Activated CD4-positive, CD25-positive, alpha-beta regulatory T cell (primary cell): ENCODE measurements at places on chromosomes 6 and 20.

GRCh38 chr6:8825726-8826125 is 390.4 kb upstream of the SLC35B3 start:
- no peak for DNase-seq

- no peak for DNase-seq
Measured at GRCh38 chr20:51444922-51445438, 97.5 kb downstream of the NFATC2 start.

DNA sequence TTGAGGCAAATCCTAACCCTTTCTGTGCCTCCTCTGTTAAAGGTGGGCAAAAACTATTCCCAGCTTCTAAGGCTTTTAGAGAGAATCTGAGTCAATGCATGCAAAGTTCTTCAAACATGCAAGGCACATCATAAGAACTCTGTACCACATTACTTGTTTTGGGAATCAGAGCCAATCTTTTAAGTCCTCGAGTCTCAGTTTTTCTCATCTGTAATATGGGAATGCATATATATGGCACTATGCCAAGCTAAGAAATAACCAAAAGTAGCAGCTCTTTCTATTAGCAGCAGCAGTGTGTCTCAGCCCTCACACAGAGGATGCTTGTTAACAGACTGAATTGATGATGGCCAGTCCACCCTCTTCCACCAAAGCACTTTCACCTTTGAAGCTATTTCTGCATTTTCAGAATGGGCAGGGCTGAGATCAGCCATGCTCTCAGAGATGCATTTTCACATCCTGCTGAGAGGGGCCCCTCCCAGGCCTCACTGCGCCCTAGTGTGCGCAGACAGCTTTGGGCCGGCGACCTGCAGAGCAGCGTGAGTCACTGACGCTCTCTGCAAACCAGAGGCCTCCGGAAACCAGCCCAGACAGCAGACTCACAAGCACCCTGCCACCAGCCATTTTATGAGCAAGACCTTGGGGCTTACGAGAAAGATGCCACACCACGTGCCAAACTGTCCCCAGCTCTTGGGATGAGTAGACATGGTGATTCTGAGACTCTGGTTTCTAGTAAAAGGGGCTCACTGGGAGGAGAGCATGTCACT is 138.0 kb downstream of the NFATC2 start:
- DNase-seq, result peak; percentile 71

DNA sequence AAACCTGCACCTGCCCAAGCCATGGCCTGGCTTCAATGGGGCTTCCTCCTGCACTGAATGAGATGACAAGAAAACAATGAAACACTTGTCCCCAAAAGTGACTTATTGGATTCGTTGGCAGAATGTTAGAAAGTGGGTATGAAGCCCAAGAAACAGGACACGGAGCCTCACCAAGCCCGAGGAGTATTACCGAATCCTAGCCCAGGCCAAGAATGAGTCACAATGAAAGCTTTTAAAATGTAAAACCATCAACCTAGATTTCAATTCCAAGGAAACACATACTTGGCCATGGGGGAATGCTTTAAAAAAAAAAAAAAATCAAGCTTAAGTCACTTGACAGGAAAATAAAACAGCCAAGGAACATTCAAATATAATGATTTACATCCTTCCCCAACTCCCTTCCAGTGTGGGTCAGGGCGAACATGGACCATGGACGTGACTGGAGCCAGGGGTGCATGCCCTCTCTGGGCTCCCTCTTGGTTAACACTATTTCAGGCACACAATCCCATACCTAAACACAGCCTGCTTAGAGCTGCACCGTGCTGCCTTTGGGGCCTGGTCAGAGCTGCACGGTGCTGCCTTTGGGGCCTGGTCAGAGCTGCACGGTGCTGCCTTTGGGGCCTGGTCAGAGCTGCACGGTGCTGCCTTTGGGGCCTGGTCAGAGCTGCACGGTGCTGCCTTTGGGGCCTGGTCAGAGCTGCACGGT is 3.1 kb upstream of the STX16 start:
- no peak for DNase-seq

DNA sequence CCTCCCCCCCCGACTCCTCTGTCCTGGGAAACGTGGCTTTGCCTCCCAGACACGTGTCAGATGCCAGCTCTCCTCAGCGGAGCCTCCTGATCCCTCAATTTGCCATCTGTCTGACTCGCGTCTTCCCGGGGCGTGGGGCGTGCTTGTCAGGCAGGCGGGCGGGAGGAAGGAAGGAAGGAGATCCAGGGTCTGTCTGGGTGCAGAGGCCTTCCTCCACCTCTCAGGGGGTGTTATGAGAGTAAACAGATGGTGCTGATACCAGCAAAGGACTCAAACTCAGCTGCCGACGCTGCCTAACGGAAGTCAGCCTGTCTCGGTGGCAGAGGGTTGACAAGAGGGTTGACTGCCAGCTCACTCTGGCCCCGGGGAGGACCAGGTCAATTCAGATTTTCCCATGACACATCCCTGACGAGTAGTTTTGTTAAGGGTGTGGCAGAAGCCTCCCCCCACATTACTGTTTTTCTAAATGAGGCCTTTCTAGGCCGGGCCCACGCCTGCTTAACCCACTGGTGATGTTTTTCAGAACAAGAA is 17.0 kb downstream of the UQCC2 start:
- no peak for DNase-seq

DNA sequence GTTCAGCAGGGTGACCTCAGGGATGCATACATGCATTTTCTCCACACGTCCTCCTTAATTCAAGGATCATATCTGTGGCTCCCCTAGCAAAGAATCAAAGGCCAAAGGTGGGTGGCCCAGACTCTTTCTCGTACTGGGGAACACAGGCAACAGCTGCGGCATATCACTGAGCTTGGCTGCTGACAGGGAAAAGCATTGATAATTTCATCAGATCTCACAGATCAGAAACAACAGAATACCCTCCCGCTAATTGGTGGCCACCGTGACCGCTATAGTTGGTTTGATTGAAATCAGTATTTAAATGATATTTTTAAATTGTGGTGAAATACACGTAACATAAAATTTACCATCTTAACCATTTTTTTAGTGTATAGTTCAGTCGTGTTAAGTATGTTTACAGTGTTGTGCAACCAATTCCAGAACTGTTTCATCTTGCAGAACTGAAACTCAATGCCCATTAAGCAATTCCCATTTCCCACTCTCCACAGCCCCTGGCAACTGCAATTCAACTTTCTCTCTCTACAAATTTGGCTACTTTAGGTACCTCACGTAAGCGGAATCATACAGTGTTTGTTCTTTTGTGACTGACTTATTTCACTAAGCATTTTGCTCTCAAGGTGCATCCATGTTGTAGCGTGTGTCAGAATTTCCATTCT is 74.7 kb upstream of the TMEM170B start:
- DNase-seq, result no peak

GRCh38 chr6:157821342-157822033 is 1.6 kb upstream of the SNX9 start:
- no peak for DNase-seq

GRCh38 chr6:146422789-146423375 is 120.8 kb upstream of the RAB32 start:
- no peak for DNase-seq

DNA sequence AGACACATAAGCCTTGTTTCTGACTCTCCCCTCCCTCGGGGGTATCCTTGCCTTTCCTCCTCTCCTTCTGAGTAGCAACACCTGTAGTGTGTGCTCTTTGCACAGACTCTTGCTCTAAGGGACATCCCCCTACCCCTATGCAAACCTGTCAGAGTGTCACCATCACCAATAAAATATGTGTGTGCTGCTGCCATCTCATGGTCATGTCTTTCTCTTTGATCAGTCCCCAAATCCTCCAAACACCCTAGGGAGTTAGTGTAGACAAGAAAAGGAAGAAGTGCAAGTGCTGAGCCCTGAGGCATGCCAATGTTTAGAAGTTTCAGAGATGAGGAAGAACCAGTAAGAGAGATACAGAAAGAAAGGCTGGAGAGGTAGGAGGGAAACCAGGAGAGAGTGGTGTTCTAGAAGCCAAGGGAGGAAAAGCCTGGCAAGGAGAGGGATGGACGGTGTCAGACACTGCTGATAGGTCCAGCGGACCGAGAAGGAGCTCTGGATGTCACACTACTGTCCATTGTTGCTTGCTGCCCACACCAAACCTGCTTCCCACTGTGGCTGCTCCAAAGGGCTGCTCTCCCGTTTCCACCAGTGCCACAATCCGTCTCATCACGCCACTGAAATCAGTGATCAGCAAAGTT is 16.4 kb downstream of the TRMT6 start:
- no peak for DNase-seq

DNA sequence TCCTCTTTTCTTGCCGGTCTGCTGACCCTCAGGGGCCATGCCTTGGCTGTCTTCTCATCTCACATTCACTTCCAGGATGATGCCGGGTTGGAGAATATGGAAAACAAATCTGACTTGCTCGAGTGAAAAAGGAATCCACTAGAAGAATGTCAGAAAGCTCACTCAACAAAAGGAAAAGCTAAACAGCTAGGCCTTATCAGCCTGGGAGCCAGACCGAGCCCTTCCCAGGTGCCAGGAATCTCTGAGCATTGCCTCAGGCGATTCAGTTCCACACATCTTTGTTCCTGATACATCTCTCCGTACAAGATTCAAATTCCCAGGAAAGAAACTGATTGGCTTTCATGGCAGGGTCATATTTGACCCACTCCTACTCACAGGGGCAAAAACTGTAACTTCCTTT is 9.2 kb upstream of the OSER1 start:
- DNase-seq, result no peak

- DNase-seq, result no peak
Measured at GRCh38 chr6:25388776-25389175, 109.6 kb downstream of the CARMIL1 start.

DNA sequence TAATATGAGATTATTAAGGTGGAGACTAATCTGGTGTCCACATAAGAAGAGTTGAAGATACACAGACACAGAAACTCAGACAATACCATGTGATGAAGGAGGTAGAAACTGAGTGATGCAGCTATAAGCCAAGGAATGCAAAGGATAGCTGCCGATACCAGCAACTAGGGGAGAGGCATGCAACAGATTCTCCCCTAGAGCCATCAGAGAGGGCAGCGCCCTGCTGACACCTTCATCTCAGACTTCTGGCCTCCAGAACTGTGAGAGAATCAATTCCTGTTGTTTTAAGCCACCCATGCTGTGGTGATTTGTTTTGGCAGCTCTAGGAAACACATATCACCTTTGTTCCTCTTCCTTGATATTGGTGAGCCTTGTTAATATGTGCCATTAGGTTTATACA is 41.5 kb downstream of the STXBP5 start:
- DNase-seq, result no peak

DNA sequence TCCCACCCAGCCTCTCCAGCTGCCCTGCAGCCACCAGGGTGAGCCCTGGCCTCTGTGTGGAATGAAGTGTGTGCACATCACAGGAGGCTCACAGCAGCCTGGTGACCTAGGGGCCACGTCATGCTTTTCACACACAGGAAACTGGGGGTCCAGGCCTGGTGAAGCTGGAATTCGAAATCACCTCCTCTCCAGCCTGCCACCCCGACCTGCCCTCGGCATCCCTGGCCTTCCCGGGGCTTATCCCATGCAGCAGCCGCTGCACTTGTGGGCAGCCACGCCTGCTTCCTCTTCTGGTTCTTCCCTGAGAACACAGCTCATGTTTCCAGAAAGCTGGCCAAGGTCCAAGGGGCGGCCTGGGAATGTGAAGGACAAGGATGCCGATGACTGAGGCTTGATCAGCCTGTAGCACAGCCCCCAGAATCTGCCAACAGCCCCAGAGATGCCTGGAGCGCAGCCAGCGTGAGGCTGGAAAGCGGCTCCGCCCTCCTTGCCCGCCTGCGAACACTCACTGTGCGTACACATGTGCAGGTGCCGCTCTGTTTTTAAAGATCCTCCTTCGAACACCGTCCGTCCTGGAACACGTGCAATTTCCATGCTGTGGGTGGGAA is 4.2 kb upstream of the NTSR1 start:
- DNase-seq, result no peak

GRCh38 chr6:136095986-136096385 is 154.1 kb downstream of the MTFR2 start:
- no peak for DNase-seq

DNA sequence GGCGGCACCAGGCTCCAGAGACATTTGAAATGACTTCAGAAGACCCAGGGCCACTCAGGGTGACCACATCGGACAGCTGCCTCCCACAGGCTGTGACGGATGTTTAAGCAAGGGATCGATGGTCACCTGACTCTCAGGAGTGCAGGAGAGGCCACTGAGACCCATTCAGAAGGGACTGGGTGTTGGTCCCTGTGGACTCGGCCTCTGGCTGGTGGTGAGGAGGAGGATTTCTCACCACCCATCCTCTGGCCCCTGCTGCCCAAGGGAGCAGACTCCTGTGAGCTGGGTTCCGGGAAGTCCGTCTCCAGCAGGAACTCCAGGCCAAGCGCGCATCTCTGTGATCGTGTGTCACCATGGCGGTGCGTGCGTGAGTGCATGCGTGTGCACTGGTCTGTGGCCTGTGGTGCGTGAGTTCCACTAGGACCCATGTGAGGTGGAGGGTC is 25.5 kb downstream of the NPEPL1 start:
- DNase-seq, result no peak

DNA sequence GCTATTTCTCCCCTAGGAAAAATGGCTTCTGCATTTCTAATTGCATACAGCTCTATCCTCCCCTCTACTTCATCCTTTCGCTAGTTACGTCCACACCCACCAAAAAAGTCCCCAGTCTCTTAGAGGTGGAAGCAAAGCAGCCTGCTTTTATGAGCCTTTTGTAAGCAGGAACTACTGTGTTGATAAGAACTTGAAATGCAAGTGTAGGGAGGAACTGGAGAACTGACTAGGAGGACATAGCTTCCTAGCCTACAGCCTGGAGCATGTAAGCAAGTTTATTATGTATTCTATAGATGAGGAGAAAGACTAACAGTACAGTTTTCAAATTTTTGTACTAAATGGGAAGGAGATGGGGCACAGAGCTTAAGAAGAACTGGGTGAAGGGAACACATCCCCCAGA is 10.3 kb downstream of the ARHGAP18 start:
- DNase-seq, result no peak

DNA sequence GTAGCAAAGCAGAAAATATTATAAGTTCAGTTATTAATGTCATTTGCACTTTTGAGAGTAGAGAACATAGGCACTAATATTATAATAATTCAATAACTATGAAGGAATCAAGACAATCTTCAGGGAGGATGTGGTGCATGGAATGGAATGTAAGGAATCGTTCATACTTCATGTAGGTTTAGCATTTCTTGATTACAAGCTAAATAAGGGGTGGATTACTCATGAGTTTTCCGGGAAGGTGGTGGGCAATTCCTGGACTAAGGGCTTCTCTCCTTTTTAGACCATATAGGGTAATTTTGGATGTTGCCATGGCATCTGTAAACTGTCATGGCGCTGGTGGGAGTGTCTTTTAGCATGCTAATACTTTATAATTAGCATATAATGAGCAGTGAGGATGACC is 9.1 kb upstream of the BTNL2 start:
- no peak for DNase-seq
